CD4-positive, alpha-beta T cell treated with Interleukin-6 at 100 ng/mL for 8 hours (primary cell): ENCODE measurements at places on chromosomes 1 and 21.

- DNase-seq = no peak
Measured at GRCh38 chr1:54887665-54888071, 673 bp upstream of the DHCR24 start.

DNA sequence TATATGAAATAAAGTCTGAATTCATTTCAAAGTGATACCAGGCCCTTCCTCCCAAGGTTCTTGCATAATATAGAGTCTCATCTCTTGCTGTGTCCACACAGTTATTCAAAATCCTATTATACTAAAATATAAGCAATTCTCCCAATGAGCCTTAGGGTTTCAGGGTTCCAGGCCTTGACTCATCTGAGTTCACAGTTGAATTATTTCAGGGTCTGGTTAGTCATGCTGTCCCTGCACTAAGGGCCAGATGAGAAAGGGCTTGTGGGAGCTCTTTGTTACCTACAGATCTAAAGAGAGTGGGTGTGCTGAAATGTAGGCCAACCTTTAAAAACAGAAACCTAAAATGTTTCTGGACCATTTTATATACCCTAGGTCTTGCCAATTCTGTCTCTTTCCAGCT lies 337.5 kb upstream of the LRRC7 start:
- DNase-seq = no peak

DNA sequence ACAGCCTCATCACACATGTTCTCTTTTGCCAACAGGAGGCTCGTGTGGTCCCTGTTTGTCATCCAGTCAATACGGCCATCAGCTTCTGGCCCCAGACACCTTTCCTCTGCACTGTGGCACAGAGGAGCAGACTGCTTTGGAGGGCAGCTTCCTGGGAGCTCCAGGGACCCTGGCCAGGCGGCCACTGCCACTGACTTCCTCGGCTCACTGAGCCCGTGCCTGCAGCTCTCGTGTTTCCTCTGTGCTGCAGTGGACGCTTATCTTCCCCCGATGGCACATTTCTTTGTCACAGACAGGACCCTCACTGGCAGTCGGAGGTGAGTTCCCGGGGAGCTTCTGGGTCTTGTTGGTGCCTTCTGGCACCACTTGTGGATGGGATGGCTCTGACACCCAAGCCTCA lies 67.0 kb upstream of the DIRAS3 start:
- DNase-seq = no peak

DNA sequence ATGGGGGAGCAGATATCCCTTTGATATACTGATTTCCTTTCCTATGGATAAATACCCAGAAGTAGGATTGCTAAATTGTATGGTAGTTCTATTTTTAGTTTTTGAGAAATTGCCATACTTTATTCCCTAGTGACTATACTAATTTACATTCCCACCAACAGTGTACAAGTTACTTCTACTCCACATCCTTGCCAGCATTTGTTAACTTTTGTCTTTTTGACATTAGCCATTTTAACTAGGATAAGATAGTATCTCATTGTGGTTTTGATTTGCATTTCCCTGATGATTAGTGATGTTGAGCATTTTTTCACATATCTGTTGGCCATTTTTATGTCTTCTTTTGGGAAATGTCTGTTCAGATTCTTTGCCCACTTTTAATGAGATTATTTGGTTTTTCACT lies 620.6 kb upstream of the CAMK1G start:
- no peak for DNase-seq

DNA sequence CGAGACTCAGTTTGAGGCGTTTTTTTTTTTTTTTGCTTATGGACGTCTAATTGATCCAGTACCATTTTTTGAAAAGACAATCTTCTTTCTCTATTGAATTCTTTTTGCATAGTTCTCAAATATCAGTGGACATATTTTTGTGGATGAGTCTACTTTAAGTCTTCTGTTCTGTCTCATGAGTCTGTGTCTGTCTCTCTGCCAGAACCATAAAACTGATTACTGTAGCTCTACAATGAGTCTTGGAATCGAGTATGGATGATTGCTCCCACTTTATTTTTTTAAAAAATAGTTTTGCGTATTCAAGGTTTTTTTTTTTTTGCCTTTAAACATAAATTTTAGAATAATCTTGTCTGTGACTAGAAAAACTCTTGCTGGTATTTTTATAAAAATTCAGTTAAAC lies 323.5 kb downstream of the ZNF326 start:
- DNase-seq = no peak

DNA sequence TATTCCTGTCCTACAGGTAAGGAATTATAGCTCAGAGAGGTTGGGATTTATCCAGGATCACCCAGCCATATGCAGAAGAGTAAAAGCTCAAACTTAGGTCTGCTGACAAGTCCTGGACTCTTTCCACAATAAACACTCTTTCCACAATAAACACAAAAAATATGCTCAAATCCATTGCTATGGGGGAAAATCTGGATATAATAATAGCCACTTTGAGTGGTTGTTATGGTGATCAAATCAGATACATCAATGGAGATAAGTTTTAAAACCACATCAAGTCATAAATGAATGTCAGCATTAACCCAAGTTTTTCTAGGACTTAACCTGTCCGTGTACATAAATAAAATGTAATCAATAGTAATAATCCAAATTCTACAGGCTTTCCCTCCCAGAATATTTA lies 22.3 kb upstream of the TTF2 start:
- DNase-seq = no peak
